Dermis lymphatic vessel endothelial cell (primary cell): ENCODE measurements at places on chromosomes 7 and 10. TPM values are rescaled to one million over a fixed set of nuclear protein-coding genes. Genes with fewer than 3 reads are reported as not detected.

Gene VAX1
- not detected in 2 replicates for total RNA-seq

Gene ELN
- 9.0 and 12.4 TPM in 2 replicates for total RNA-seq

Gene MYL7
- not detected in 2 replicates for total RNA-seq

Gene PIP
- not detected in 2 replicates for total RNA-seq

Gene TAS2R41
- not detected in 2 replicates for total RNA-seq
